ENCODE measurements at places on chromosomes 1 and 21.

DNA sequence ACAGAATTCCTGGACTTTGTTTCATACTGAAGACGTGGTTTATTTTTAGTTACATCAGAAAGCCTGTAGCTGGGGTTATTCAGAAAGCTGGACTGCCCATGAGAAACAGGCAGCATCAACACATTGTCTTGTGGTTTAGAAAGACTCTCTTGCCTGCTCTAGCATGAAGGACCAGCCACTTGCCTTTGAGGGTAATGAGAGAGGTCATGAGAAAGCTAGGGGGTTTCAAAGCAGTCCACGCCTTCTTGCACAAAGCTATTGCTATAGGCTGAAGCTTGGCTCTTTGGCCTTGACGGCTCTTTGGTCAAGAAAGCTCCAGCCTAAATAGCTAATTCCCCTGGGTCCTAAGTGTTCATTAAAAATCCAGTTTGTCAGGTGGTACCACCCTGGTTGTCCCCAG is 208.1 kb downstream of the PRDM2 start:
- DNase-seq, result no peak

DNA sequence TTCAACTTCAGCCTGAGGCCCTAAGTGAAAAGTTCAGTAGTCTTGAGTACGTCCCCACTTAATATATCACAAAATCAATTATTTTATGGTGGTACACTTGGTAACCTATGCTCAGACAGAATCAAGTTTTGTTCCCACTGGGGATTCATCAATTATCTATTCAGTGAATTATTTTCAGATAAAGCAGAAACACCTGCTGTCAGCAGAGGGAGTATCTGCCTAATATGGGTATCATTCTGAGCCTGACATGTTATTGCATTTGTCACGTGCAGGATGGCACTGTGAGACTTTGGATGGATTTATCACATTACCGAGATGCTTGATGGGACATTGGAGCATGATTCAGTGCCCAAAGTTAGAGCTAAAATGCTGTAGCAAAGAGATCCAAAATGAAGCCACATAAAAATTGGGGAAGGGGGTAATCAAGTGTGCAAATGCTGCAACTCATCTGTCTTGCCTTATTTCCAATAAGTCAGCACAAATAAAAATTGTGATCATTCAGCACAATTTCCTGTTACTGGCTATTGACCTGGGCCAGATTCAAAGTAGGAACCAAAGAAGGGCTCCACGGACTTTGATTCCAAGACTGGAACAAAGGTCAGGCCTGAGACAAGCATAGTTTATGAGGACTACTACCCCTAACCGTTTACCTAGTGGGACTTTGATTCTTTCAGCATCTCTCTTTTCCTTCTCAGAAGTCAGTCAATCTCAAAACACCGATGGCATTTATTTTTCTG is 657.6 kb downstream of the LMO4 start:
- DNase-seq, result no peak

- no peak for DNase-seq
These were observed 16.0 kb downstream of the DIO1 start for GRCh38 chr1:53909946-53910345.

GRCh38 chr1:225652729-225653462 is at the start of gene ENAH:
TSS of gene ENAH (minus strand) at chr1:225653123. CDS start at chr1:225652690, 433 bp downstream.
- peak; percentile 79 for DNase-seq

DNA sequence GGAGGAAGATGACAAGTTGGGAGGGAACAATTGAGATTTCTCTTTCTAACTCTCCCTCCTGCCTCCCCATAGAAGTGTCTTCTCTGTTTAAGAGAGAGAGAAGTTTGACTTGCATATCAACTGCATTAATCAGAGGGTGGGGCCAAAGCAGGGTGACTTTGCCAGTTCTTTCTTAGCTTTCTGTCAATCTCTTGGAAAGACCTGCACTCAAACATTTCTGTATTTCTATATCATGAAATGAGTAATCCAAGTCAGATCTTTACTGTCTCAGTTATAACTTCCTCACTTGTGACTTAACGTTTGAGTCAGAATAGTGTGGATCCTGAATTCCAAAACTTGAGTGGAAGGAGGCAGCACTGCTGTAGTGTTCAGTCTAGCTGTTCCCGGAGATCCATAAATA is 180.8 kb upstream of the KCNK2 start:
- peak; percentile 35 for DNase-seq

DNA sequence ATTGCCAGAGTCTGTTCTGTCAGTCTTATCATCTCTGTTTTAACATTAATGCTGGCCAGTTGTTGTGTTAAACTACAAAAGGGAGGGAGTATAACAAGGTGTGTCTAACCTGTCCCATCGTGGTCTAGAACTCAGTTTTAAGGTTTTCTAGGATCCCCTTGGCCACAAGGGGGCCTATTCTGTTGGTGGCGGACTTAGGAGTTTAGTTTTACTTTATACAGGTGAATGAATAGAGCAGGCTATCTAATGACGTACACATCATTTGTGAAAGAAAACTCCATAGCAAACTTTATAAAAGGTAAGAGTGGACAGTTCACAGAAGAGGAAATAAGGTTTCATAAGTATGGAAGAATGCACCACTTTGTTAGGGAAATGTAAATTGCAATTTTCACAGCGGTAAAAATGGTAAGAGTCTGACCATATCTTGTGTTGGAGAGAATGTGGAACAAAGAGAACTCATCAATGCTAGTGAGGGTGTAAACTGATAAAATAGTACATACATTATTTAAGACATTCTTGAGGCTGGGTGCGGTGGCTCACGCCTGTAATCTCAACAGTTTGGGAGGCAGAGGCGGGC is 2.5 kb upstream of the ATF6 start:
- no peak for DNase-seq

DNA sequence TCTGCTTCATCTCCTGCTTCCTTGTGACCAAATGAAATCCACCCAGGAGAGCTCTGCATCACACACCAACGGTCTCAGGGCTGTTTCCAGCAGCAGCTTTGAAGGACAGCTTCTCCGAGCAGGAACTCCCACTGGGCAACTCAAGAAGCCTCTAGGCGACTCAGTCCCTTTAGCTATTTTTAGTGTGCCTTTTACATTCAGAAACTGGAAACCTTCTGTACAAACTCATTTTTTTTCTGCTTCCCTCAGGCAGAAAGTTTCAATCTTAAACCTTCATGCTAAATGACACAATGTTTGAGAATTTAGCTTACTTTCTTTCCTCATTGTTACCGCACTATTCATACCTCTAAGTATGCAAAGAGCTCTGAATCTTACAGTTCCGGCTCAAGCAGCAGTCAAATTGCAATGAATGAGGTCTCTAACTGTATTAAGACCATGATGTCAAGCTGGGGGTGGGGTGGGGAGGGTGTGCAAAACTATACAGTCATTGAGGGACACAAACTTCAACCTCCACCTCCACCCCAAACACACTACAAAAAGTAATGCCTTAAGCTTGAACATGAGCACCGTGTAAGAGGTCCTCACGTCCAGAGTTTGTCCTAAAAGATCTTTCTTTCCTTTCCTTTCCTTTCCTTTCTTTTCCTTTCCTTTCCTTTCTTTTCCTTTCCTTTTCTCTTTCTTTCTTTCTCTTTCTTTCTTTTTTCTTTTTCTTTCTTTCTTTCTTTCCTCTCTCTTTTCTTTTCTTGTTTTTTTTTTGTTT is 16.4 kb upstream of the TARBP1 start:
- DNase-seq, result peak; percentile 51

- DNase-seq, result no peak
These were observed 207.9 kb upstream of the B3GALT2 start for GRCh38 chr1:193394336-193394735.

- DNase-seq, result no peak
These were observed 6.0 kb upstream of the LY9 start for GRCh38 chr1:160789702-160790611.

- DNase-seq, result no peak
These were observed 22.7 kb downstream of the ZFYVE9 start for GRCh38 chr1:52164604-52165003.

GRCh38 chr1:81841795-81842194 is 41.1 kb downstream of the ADGRL2 start:
- no peak for DNase-seq

DNA sequence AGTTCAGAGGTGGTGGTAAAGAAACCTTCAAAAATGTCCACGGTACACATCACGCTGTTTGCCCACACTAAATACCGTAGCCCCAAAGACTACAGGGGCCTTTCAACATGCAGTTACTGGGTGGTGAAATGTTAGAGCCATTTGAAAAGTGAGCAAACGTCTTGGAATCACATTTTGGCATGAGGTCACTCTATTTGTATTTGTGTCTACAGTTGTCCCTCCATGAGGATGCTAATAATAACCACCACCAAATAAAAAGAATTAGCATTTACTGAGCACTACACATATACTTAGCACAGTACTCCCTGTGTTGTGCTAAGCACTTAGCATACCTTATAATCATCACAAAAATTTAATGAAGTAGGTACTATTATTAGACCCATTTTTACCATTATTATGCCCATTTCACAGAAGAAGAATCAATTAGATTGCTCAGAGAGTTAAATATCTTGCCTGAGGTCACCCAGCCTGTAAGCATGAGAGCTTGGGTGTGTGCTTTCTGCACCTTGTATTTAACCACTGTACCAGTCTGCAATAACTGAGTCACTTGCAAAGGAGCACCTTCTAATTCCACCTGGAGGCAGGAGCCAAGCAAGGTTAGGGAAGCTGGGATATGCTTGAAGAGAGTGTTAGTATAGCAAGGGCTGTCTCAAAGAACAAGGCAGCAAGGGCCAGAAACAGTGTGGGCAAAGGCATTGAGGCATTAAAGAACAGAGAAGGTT is 57.4 kb downstream of the DNTTIP2 start:
- no peak for DNase-seq

DNA sequence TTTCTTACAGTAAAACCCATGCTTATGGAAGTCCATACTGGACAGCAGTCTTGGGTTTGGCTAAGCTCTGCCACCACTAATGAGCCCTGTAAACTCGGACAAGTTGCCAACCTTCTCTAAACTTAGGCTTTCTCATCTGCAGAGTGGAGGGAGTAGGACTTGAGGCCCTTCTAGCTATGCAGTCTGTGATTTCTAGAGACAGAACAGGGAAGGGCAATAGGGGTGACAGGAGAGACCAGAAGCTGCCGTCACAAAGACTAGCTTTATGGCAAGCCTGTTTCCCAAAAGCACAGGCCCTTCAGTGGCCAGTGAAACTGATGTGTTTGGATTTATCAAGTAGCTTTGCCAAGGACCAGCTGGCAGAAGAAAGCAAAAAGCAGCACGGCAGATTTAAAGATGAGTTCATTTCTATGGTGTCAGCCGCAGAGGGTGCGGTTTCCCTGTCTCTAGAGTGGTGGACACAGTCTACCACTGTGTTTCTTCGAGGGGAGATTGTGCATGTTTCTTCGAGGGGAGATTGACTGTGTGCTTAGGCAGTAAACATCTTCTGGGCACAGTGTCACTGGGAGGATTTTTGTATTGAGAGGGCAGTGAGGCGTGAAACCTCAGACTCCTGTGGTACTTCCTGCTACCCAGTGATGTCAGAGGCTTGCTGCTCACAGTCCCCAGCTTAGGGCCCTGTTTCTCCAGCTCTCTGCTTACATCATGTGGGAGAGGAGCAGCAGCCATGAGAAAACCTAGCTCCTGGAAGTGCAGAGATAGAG is 119.0 kb downstream of the ROR1 start:
- DNase-seq, result peak; percentile 88

DNA sequence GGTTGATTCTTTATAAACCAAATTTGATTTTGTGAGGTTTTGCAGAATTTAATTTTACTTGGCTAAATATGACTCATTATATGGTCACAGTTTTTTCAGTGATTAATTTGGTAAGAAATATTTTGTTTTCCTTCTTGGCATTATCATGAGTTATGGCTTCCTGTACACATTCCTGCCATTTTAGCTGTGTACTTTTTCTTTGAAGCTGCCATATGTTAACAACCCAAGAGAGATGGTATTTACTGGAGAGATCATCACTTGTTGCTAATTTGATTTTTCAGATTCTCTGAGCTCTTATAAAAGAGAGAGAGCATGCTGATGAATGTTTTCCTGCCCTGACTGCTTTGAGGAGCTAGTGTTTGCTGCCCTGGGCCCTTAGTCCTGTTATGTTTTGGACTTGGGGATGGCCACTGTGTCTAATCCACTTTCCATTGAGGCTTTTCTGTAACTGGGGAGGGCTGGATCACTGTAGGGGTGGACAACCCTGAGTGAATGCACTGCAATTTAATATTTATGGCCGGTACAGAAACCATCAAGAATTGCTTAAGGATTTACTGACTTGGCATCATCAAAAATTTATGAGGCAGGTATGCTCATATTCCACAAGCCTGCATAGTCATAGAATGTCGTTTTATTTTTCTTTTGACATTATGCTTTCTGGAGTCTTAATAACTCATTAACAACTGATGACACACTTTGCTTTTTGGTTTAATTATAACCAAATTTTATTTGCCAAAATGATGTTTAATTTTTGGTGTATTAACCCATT is 200.9 kb downstream of the DISC1 start:
- DNase-seq, result peak; percentile 59

DNA sequence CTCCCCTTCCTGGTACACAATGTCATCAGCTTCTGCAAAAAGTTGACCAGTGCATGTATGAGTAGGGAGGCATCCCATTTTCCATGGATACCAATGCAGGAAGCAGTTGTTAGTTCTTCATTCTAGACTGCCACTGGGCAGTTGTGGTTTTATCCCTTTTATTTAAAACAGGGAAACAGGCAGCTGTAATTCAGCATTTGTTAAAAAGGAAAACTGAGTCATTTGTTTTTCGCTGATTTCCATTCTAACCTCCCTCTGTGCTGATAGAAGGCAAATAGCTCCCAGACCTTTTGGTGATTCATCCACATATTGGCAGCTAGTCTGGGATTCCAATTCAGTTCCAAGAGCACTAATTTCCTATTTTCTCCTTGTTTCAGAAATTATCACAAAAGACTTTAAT is 21.1 kb upstream of the ABCA4 start:
- no peak for DNase-seq

GRCh38 chr1:46394872-46395465 is 852 bp downstream of the FAAH start:
- no peak for DNase-seq

GRCh38 chr1:171037626-171038025 is 53.1 kb upstream of the FMO3 start:
- DNase-seq, result no peak

- no peak for DNase-seq
These were observed 13.0 kb upstream of the KCND3 start for GRCh38 chr1:112002514-112002913.

DNA sequence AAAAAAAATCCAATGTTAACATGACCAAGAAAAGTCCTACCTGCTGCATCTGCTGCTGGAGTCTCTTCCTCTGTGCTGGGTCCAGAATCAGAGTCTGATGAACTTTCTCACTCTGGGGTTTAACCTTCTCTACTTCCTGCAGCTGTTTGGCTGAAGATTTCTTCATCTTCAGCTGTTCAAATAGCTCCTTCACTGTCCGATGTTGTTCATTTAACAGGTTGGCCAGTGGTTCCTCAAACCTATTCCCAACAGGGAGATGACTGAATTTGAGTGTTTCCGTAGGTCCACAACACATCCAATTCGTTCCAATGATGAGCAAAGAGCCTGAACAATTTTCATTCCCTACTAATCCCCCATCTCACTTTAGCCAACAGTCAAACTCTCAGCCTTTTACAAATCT is 79.4 kb downstream of the GON4L start:
- DNase-seq, result no peak

GRCh38 chr1:229940684-229941083 is 126.4 kb upstream of the GALNT2 start:
- no peak for DNase-seq
